ENCODE measurements at places on chromosomes 7 and 10.

DNA sequence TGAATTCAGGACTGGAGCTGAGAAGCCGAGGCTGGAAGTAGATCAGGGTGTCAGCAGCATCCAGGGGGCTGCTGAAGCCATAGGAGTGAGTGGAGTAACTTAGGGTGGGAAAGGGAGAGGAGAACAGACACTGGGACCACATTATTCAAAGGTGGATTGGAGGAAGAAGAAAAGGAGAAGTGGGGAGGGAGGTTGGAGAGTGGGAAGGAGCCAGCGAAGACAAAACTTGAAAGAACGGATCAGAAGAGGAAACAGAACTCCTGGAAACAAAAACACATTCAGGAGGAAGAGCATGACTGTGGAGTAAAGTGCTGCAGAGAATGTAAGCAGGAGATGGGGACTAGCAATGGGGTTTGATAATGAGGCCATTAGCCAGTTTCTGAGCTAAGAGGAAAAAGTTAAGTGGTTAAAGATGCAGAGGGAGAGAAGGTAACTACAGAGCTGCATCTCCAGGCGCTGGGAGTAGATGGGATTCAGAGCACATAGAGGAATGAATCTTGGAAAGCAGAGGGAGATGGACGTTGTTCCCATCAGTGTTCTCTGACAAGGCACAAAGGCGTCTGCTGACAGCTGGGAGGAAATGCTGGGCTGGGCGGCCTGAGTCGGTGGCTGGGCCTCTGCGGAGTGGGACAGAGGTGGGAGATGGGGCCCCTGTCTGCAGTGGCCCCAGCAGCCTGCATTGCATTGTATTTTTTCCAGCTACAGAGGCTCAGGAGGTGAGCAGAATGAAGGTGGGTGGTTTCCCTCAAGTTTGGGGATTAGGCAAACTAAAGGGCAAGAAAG is 63.1 kb upstream of the LEP start:
- DNase-seq = no peak

DNA sequence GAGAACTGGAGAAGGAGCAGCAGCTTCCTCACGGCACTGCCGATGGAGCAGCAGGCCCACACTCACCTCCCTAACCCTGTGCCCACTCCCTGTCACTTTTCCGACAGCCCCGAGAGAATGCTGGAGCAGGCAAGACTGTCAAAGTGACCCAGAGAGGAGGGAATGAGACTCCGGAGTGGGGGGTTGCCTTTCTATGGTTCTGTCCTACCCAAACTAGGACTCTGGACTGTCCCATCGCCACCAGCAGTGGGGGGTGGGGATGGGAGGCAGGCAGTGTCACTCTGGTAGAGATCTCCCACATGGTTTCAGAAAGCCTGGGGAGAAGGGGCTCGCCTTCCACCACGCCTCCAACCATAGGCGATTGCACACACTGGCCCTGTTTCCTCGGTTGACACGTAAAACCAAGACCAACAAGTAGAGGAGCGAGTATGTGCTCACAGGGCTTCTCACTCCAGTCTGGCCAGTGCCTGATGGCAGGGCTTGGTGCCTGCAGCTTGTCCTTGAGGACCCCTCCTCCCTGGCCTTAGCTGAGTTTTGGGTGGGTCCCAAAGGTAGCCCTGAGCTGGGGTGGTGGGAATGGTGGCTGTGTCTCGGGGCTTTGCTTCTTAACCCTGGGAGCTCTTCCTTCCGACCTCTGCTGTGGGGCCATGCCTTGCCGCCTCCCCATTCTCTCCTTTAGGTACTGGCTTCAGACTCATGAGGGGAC is 148.5 kb downstream of the PTPN20 start:
- no peak for DNase-seq

GRCh38 chr7:108307595-108307994 is 148.6 kb downstream of the NRCAM start:
- no peak for DNase-seq

GRCh38 chr10:64636461-64636860 is 1115.3 kb downstream of the REEP3 start:
- DNase-seq = no peak

DNA sequence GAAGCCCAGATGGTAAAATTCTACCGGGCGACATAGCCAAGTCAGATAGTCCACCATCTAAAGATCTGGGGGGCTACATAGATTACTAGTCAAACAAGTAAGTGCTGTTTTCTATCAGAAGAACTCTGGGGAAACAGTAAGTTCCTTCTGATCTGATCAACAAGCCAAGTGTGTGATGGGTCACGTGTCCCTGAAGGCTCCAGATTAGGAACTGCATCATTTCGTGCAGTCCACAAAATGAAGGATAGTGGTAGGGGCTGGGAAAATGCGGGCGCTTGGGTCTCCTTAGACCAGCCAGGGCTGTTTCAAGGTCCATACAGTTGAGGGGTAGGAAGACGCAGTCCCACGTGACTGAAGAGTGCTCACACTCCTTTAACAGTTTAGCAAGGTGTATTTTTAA is 1.8 kb upstream of the CHN2 start:
- DNase-seq = no peak

DNA sequence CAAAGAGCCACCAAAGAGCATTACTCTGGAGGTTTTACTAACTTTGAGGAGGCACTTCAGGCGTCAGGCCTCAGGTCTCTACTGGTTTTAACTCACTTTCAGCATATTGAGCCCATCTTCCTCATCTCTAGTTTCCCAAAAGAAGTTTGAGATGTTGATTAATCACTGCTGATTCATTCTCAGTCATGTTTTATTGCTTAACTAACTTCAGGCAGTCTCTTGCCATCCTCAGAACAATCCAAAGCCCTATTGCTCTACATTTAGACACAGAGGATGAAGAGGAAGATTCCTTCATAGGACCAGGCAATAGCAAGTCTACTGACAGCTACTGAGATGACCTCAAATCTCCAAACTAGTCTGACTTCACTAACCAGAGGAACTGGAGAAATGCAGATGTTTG is 39.1 kb upstream of the BET1 start:
- no peak for DNase-seq

- DNase-seq = no peak
These were observed 46.8 kb upstream of the PCBD1 start for GRCh38 chr10:70935125-70935625.

DNA sequence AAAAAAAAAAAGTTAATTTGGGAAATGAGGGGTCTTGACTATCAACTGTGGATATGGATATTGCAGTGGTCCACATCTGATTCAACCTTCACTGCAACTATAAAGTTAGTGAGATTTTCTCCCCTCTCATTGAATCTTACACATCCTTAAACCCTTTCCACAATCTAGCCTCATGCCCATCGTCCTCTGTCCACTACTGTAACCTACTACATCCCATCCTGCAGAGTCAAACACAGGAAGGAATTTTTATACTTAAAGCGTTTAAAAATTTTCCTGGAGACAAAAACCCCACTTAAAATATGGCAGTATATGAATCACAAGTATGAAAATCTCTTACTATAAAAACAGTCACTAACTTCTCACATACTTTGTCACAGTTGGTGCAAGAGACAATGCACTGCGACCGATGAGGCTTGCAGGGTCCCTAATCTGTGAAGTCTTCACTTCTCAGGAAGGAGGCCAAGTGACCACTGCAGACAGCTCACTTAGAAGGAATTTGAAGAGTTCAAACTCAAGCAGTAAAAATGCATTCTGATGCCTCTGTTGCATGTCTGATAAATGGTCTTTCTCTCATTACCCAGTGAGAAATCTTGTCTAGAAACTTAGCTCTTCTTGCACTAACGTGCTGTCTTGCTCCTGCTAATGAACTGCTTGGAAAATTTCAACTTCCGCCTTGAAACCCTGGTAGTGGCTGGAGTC is 50.3 kb upstream of the ST8SIA6 start:
- DNase-seq = no peak

GRCh38 chr7:30465811-30466180 is 12.8 kb downstream of the NOD1 start:
- no peak for DNase-seq

DNA sequence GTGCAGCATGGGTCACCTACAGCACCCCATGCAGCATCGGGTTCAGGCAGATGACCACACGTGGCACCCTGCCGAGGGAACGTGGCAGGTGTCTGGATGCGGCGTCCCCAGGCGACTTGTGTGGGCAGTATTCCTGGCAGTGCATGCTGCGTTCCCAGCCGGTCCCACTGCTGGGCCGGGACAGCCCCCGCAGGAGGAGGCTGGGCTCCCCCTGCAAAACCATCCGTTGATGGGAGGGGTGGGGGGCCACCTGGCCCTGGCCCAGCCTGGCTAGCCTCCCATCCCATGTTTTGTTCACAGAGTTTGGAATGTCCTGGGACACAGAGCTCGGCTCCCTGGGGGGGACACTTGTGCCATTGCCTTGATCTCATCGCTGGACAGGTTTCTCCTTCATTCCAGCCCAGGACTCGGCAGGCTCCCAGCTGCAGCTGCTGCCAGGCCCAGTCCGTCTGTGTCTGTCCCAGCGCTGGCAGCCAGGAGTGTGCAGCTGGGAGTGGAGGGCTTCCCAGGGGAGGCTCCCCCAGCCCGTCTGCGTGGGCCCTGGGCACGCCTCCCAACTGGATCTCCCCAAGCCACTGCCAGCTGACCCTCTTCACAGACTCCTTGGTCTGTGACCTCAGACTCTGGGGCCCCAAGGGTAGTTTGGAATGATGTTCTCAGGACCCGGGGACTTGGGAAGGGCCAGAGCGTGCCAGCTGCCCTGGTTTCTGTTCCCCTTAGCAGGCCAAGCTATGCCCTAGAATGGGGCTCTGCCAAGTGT is 32.6 kb downstream of the TMEM270 start:
- DNase-seq = no peak

DNA sequence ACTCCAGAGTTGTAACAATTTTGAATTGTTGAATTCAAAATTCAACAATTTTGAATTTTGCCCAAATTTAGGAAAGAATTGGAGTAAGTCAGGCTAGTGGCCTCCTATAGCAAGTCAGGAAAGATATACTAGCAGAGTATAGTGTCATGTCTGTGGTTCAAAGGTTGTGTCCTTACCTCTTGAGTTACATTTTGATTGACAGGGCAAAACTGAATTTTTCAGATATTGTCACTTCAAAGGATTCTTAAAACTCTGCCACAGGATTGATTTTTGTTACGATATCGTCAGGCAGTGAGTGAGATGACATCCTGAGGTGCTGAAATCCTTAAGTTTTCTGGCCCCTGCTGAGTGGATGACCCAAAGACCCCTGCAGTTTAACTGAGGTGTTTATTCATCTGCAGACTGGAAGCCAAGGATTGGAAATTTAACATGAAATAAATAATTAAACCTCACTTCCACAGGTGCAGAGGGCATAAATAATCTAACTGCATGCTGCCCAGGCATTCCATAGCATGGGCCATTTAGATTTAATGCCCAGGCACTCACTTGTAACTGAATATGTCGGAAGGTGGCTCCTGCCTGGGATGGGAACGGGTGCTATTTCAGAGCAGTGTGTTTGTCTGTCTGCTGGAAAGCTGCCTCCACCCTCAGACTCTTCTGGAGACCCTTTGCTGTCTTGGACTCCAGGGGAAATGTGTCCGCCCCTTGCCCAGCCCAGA is 50.8 kb downstream of the RBM20 start:
- no peak for DNase-seq

- DNase-seq = no peak
These were observed 15.7 kb upstream of the RELN start for GRCh38 chr7:104005197-104005596.

GRCh38 chr10:111986079-111986478 is 197.5 kb downstream of the GPAM start:
- DNase-seq = no peak

GRCh38 chr10:51620131-51620530 is 79.3 kb downstream of the CSTF2T start:
- no peak for DNase-seq

DNA sequence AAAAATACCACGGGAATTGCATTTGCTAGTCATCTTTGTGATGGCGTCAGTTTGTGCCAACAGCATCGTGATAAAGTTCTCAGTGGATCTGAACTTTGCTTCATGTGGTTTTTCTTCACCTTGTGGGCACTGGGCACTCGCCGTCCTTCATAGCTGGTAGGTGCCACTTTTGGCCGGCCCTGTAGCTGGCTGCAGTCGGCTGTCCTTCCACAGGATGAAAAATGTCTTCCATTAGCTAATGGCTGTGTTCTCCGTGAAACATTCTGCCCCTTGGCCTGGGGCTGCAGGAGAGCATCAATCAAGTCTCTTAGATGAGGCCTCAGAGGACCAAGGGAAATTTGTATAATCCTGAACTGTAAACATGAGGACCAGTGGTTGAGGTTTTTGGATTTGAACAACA is 145.3 kb downstream of the DYNC1I1 start:
- DNase-seq = no peak

- DNase-seq = no peak
These were observed 132.8 kb downstream of the POLR1F start for GRCh38 chr7:19575909-19576557.

GRCh38 chr7:51261950-51262795 is 54.4 kb downstream of the COBL start:
- DNase-seq = no peak

DNA sequence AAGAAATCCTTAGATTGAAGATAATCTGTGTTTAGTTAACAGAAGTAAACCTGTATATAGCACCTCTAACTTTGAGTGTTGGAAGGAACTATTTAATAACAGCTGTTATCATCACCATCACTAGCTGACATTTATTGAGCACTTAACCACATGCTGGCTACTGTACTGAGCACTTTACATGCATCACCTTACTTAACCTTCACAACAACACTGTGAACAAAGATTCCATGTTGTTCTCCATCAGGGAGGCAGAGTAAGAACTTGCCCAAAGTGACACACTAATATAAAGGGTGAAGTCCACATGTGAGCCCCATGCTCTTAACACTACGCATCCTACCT is 182.2 kb downstream of the ST7 start:
- DNase-seq = no peak

- no peak for DNase-seq
These were observed 322.7 kb upstream of the PFKP start for GRCh38 chr10:2744547-2745200.

DNA sequence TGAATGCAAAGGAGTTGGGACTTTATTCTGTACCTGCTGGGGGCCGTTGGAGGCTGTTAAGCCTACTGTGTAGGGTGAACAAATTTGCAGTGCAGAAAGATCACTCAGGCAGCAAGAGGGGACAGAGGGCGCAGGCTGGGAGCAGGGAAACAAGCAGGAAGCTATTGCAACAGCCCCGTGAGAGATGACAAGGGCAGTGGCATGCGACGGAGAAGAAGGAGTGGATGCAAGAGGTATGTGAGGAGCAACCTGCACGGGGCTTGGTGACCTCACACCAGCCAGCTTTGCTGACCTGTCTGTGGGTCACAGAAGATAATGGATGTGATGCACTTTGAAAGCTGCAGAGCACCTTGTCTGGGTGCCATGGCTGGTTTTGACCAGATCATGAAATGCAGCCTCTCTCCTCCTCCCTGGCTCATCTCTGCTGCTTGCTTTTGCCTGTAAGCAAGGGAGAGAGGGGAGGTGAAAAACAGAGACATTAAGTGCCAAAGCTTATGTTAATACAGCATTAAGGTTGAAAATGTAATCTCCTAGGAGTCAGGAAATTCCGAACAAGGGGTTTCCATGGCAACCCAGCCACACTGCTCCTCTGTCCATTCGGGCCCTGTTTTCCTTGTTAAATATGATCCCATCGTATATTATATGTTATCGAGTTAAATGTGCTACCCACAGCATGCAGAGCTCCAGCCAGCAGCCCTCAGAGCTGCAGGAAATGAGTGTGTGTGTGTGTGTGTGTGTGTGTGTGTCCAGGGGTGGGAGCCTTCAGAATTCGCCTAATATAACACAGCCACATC is 314.3 kb upstream of the ZMIZ1 start:
- no peak for DNase-seq
